ENCODE measurements at places on chromosomes 1 and 21.

- no peak for DNase-seq
Observed at GRCh38 chr1:68010543-68010942, 39.9 kb downstream of the DIRAS3 start.

DNA sequence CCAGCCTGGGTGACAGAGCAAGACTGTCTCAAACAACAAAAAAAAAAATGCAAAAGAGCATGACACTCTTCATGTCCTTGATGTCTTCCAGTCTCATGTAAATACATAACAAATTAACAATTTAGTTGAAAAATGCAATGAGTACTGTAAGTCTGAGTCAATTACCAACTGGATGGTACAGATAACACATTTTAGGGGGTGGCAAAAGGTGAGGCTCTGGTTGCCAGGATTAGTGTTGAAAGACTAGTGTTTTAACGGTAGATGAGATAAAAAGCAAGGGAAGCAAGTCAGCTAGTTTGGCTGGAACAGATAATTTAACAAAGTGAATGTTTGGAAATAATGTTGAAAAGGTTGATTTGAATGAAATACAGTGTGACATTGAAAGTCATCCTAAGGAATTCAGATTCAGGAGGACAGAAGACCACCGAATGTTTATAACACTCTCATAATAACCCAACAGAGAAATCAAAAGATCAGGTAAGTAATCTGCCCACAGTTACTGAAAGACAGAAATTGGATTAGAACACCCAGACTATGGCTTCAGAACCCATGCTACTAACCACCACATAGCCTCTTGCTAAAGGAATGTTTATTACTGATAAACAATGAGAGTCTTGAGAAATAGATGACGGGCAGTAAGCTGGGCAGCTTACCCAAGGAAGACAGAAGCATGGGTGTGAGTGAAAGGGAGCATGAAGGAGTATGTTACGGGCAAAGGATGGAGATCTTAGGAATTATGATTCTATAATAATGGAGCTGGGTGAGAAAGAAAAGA is 312.4 kb downstream of the HMCN1 start:
- DNase-seq = no peak

DNA sequence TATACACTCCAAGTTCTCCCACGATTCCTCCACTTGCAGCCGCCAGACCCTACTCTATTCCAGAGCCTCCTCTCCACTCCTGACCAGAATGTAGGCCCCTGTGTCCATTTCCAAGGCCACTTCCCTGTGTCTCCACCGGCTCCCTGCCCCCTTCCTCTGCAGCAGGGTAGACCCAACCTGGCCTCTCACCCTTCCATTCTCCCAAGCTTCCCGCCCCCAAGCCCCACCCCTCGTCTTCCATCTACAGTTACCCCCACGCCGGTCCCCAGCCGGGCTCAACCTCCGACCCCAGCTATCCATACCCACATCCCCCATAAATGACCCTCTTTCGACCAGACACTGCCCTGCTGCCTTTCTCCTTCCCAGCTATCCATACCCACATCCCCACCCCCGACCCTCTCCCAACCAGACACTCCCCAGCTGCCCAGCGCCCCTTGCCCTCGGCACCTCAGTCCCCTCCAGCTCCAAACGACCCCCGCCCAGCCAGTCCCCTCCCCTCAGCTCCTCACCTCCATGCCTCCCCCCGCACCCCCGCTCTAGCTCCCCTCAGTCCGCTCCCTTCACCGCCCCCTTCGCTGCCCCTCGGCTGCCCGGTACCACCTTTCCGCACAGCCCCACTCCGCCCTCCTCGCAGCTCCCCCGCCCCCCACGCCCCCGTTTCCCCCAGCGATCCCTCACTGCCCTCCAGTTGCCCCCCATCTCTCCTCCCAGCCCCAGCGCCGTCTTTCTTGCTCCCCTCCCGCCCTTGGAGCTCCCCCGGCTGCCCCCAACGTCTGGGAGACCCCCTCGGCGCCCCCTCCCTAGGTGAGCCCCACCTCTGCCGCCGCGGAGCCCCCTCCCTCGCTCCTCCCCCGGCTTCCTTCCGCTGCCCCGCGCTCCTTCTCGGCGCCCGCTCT is 670 bp downstream of the RAB3B start:
- DNase-seq = no peak

GRCh38 chr1:56584910-56585528 is 5.7 kb upstream of the PLPP3 start:
- DNase-seq = peak; percentile 49

DNA sequence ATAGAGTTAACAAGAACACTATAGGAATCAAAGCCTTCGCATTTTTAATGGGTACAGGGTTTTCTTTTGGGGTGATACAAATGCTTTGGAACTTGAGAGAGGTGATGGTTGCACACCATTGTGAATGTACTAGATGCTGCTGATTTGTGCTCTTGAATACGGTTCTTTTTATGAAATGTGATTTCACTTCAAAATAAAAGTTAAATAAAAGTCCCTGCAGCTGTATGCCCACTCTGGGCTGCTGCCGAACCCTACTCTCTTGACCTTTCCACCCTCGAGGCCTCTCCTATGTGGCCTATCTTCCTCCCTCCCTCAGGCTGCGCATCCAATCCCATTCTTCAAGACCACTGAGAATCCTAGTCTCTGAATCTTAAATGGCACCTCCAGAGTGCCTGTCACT is 168.5 kb upstream of the AJAP1 start:
- DNase-seq = no peak
